ENCODE measurements at places on chromosomes 4 and X.

- DNase-seq: no peak
Measured at GRCh38 chr4:108763226-108763593, 357 bp upstream of the ETNPPL start.

DNA sequence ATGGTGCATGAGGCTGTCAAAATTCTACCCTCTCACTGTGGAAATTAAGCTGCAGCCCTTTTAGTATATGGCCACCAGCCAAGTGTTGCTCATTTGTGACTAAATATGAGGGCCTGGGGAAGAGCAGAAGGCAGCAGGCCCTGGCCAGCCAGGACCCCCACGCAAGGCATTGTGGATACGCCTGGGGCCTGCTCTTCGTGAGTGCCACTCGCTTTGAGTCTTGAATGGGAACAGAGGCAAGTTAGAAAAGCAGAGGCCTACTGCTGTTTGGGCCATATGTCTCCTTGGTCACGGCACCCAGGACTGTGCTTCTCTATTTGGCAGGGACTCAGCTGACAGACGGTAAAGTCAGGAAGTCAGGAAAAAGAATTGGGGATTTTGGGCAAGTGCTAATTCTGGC is 10.9 kb downstream of the RTL5 start:
- DNase-seq: no peak

GRCh38 chrX:67050760-67051159 is 411.9 kb upstream of the EDA2R start:
- DNase-seq: no peak

DNA sequence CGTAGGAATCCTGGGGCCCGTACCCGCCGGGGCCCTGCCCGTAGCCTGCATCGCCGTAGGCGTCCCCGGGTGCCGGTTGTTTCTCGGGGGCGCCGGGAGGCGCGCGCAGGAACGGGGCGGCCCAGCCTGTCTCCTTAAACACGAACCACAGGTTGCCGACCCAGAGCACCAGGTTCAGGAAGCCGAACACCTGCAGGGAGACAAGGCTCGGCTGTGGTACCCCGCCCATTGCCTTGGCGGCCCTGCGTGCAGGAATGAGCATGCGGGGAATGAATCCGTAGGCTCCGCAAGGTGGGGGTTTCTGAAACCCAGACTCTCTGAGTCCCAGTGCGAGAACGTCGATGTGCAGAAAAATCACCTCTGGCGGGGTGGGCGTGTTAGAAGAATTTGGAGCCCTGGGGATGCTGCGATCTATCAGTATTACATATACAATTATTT is 5.4 kb upstream of the PRICKLE3 start:
- no peak for DNase-seq

DNA sequence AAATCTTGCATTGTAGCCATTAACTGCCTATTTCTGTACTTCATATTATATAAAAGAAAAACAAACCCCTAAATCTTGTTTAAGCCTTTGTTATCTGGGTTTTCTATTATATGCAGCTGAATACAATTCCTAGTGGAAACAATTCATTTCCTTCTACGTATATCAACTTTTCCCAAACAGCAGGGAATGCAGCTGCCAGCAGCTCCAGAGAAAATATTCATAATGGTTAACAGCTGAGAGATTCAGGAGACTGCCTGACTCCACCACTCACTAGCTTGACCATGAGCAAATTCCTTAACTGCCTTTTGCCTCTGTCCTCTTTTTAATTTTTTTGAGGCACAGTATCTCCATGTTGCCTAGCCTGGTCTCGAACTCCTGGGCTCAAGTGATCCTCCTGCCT is 146.2 kb downstream of the SPATA18 start:
- no peak for DNase-seq

- DNase-seq: no peak
Measured at GRCh38 chr4:189843413-189844009, 97.2 kb upstream of the FRG1 start.

DNA sequence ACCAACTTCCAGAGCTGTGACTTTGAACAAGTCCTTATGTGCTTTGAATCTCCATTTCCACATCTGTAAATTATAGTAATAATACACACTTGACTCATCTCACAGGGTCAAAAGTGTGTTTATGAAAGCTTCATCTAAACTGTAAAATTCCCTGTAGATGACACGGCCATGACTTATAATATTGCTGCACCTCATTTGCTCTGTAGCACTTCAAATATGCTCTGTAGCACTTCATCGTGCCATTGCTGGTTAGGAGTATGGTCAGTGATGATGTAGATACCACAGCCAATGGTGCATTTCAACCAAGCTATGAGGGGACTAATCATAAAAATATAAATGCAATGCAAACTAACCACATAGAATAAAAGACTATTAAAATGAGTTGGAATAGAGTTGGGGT is 318.6 kb downstream of the ANK2 start:
- DNase-seq: no peak

- DNase-seq: no peak
Measured at GRCh38 chrX:123570011-123570590, 162.8 kb downstream of the THOC2 start.

- no peak for DNase-seq
Measured at GRCh38 chrX:42079968-42080367, 156.6 kb upstream of the CASK start.

- no peak for DNase-seq
Measured at GRCh38 chr4:13597141-13597540, 30.4 kb downstream of the BOD1L1 start.

DNA sequence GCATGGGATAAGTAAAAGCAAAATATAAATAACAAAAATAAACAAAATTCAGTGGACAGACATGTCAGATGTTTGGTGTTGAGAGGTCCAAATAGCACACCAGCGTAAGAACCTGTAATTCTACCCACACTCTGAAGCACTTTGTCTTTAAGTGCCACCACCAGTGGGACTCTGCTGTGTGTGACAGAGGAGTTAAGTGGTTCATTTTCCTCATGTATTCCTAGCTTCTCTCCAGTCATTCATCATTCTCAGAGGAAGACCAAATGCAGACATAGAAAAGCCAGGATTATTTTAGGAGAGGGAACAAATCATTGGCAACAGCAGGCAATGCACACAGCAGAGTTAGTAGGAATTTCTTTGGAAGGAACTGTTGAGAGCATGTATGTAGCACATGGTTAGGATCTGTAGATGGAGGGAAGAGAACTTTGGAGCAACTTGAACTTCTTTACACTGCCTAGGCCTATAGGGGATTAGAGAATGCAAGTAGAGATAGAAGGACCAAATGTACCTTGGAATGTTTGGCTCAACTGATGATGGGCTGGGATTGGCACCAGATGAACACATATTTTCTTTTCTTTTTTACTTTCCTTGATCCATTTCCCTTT is 43.0 kb upstream of the ARHGAP24 start:
- DNase-seq: no peak

GRCh38 chr4:53101191-53101581 is 239.1 kb downstream of the RASL11B start:
- no peak for DNase-seq

DNA sequence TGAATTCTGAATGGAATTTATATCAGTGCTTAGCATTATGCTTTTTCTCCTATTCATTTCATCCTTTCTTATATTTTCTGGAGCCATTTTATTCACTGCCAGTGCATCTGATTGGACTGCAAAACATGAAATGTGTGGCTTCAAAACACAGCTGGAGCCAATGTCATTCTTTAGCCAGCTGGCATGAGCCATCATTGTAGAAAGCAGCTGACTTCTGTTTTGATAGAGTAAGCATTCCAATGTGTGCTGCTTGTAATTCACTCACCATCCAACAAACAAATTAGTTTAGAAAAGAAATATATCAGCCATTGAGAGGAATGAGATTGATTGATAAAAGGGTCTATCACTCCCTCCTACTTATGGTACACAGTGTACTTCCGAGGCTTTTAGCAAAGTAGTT is 2616.0 kb downstream of the ARAP2 start:
- no peak for DNase-seq

GRCh38 chr4:57490520-57491255 is 380.5 kb upstream of the IGFBP7 start:
- no peak for DNase-seq

DNA sequence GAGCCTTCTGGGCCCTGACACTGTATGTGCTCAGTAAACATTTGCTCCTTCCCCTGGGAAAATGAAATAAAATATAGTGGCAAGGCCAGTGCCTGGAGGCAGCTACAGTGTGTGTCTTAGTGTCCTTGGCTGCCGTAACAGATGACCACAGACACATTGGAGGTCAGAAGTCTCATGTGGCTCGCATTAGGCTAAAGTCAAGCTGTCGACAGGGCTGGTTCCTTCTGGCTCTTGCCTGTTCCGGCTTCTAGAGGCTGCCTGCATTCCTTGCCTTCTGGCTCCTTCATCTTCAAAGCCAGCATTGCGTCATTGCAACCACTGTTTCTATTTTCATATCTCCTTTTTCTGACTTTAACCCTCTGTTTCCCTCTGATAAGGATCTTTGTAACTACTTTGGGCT is 83.6 kb upstream of the STX18 start:
- no peak for DNase-seq

GRCh38 chr4:151717909-151718628 is 42.7 kb downstream of the GATB start:
- DNase-seq: no peak

DNA sequence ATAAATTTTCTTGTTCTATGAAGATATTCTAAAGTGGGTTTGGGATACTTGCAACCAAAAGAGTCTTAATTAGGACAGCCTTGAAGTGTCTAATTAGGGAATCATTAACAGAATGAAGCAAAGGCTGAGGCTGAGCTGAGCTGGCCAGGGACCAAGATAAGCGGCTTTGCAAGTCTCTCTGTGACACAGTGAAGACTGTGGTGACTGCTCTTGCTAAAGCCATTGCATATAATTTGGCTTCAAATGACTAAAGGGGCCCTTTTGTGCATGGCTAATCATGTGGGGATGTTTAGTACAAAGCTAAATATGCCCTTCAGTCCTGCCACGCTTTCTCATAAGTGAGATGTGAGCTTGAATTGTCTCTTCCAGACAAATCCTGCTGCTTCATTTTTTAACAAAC is 31.2 kb upstream of the GYPA start:
- no peak for DNase-seq

DNA sequence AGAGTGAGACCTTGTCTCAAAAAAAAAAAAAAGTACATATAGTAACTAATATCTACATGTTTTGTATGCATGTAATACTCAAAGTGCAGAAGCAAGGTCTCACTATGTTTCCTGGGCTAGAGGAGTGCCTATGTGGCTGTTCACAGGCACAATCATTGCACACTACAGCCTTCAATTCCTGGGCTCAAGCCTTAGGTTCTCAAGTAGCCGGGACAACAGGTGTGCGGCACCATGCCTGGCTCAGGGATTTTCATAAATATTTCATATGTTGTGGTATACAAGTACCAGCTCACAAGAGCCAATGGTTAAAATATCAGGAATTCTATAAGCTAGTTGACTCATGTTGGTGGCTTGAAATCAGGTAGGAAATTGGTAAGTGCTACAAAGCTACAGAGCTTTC is 94.8 kb downstream of the LARP7 start:
- DNase-seq: no peak

DNA sequence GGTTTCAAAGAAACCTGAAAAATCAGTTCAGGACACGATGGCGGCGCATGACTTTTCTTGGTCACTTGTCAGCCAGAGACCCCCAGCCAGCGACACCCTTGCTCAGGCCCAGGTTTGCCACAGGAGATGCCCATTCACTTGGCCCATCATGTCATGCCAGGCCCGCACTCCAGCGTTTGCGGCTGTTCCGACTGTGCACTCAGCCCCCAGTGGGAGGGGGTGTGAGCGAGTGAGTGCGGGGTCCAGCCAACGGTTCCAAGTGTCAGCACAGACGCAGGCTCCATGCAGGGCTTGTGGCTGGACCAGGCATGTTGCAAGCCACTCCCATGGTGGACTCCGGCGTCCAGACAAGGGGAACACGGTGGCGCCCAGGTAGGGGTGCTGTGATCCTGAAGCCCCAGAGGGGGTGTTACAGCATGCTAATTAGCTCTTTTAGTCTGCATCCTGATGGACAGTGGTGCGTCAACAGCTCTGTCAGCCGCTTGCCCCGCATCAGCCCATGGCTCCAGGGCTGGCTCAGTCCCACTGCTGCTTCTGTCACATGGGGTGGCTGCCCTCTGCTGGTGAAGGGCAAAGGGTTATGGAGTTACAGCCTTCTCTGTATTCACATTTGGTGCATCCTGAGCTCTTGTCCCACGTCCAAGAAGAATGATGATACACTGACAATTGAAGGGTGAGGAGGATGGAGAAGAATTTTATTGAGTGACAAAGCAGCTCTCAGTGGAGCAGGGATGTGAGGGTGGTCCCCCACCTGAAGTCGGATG is 3.7 kb upstream of the MAEA start:
- DNase-seq: peak; percentile 64

GRCh38 chr4:11209826-11210225 is 218.9 kb downstream of the HS3ST1 start:
- DNase-seq: no peak

- DNase-seq: no peak
Measured at GRCh38 chrX:16797358-16797757, 11.1 kb downstream of the TXLNG start.

DNA sequence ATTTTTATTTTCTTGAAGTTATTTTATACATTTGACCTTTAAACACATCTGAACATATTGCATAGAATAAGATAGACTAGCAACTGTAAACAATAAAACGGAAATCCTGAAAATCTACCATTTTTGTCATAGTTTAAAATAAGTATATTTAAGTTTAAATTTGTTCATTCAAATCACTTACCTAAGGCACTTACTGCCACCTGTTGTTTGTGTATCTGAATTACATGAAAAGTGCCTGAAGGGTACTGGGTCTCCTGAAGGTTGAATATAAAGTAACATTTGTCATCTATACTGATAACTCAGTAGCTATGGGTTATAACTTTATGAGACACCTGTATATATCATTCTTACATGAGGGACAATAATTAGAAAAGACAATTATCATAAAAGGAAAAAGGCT is 38.6 kb downstream of the TRPC5 start:
- DNase-seq: no peak

GRCh38 chr4:153497988-153498967 is 32.1 kb downstream of the TMEM131L start:
- DNase-seq: no peak

- DNase-seq: no peak
Measured at GRCh38 chrX:5681159-5681558, 547.5 kb downstream of the NLGN4X start.

GRCh38 chr4:87932718-87933141 is 42.8 kb upstream of the SPP1 start:
- DNase-seq: no peak

- DNase-seq: no peak
Measured at GRCh38 chrX:109863811-109864210, 130.8 kb upstream of the ACSL4 start.

DNA sequence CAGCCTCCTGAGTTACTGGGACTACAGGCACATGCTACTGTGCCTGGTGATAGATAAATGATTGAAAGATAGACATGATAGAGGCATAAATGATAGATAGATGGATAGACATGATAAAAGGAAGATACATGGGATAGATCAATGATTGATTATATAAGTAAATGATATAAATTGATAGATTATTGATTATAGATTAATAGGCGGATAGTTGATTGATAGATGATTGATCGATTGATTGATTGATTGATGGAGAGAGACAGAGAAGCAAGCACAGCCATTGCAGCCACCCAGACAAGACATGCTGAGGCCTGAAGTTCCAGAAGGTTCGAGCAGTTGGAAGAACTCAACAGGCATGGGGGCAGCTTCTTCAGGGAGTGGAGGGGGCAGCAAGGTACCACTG is 17.7 kb upstream of the PLXNB3 start:
- no peak for DNase-seq

Data from T-helper 2 cell (primary cell).